Caco-2 (cell line): ENCODE measurements at places on chromosomes 11 and 22. TPM values are rescaled to one million over a fixed set of nuclear protein-coding genes. Genes with fewer than 3 reads are reported as not detected.

DNA sequence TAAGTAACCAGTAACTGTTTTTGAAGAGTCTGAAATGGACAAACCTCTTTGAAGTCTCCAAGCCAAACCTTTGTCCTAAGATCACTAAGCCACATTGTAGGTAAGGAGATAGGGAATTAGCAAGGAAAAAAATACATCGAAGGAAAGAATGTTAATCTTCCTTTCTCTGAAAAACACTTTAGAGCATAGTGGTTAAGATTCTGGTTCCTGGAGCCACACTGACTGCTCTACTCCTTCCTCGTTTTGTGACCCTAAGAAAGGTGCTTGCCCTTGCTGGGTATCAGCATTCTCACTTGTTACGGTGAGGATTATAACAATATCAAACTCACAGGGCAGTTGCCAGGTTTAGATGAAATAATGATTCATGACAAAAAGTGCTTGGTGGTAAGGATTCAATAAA lies 104.0 kb downstream of the SIK3 start:
- DNase-seq, result no peak

SPA17 gene
- total RNA-seq, result 3.7 and 4.2 TPM in 2 replicates

DNA sequence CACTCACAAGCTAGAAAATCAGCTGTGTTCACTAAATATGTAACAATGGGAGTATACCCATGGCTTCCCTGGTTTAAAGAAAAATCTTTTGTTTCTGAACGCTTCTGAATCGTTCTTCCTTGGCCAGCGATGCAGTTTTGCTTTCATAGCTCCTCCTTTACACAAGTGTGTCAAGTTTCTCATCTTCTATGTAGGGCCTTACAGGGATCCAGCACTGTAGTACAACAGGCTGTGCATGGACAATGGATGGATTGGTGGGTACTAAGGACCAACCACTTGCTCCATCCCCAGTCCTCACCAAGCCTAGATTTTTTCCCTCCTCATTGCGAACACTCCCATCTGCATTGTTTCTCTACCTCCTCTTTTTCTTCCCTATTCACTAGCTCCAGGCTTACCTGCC lies 24.3 kb upstream of the POU2AF2 start:
- no peak for DNase-seq

MS4A13 gene
- total RNA-seq, result not detected in 2 replicates

GRCh38 chr11:8757533-8757932 lies 74.9 kb downstream of the RPL27A start:
- DNase-seq, result no peak

DNA sequence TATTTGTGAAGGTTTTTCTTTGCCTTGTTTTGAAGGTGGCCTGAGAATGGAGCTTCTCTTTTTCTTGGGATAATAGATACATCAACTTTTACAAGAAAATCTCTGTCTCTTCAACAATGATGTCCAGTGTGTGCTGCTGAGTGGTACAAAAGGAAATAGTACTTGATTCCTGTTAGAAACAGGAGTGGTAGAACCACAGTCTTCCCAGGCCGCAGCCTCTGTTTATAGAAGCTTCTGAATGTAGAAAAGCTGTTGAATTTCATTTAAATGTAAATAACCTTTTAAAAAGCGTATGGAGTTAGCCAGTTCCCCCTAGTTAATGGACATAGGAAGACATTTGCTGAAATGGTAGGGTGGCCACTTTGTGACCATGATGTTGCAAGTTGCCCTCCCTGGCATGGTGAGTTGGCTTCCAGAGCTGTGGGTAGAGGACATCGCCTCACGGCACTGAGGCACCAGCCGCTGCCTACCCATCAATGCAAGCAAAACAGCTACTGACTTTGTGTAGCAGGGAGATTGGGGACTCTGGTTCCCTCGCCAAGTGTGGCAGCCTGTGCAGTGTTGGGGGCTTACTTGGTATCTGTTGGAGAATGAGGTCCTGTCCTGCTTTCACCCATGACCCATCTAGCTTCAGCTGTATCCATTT lies 31.6 kb downstream of the C11orf91 start:
- no peak for DNase-seq

DNA sequence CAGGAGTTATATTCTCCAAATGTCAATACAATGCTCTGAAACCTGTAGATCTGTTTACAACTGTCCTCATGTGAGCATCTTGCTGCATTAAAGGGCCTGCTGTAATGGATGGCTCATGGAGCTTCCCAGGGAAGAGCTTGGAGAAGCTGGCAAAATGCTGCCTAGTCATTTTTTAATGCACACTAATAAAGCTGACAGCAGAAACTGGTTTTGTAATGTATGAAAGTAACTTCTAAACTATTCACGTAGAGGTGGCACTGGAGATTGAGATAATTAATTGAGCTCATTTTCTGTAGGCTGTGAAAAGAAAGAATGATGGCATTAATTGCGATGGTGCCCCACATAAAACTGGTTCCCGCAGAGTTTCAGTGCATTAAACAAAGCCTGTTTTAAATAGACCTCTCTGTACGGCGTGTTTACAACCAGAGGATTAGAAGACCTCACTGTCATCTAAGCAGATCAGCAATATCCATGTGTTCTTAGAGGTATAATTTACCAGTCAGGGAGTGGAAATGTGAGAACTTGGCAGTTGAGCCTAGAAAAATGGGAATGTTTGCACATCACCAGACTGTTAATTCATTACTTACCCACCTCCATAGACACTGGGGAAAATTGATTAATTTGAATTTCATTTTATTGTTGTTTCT lies 16.0 kb downstream of the POLA2 start:
- DNase-seq, result no peak

DNA sequence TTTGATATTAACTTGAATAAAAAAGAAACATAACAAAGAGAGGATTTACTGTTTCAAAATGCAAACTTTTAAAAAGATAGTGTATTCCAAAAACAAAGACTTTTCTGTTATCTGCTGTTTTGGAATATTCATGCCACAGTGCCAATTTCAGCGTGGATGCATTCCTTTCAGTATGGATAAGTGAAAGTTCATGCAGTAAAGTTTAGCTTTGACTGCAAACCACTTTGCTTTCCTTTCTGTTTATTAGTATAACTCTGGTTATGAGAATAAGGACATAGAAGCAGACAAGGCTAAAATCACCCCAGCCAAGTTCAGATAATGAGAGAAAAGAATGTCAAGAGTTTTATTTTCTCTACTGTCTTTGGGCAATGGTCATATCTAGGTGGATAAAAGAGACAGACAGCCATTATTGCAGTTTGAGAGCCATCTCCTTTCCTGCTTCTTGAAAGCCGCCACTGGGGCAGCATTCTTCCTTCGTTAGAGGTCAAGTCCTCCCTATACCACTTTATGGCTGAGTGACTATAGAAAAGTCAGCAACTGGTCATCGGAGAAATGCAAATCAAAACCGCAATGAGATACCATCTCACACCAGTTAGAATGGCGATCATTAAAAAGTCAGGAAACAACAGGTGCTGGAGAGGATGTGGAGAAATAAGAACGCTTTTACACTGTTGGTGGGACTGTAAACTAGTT lies 82.4 kb upstream of the BLID start:
- DNase-seq, result no peak

- DNase-seq, result no peak
Measured at GRCh38 chr11:45779602-45780001, 25.3 kb upstream of the SLC35C1 start.

- DNase-seq, result peak; percentile 20
Measured at GRCh38 chr22:22954656-22955055, 67.0 kb downstream of the IGLL5 start.

GAB2 gene
- 58.6 and 67.3 TPM in 2 replicates for total RNA-seq

FJX1 gene
- total RNA-seq, result 12.0 and 14.4 TPM in 2 replicates

CCDC87 gene
- 1.0 TPM in 2 replicates for total RNA-seq

GRCh38 chr22:28299753-28300152 lies 379.9 kb downstream of the TTC28 start:
- no peak for DNase-seq

GRCh38 chr11:76026281-76026680 lies 180.0 kb downstream of the WNT11 start:
- no peak for DNase-seq

LRRC74B gene
- not detected in 2 replicates for total RNA-seq

DNA sequence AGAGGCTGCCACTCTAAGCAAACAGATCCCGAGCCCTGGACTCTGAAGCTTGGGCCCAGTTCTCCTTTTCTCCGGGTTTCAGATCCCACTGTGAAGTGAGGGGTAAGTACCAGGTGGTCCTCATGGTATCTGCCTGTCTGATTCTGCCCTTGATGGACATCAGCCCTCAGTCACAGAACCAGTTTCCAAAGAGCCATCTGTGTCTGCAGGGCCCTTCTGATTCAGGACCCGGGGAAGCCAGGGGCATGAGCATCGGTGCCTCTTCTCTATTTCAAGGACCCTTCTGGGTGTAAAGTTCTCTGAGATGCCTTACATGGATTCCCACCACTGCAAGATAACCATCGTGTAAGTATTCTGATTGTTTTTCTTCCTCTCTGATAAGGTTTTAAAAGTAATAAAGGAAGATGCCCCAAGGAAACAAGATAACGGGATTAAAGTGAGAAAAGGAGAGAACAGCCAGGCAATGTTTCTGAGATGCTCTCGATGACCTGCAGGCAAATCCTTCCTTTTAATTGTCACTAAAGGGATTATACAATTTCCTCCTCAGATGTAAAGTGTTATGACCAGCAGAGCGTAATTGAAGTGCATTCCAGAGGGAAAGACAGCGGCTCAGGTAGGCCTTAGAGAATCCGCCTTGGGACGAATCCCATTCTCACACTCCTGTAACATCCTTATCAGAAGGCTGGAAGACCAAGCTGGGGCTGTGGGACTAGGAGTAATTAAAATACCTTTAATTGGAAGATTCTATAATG lies 924.3 kb downstream of the TBC1D22A start:
- no peak for DNase-seq

C11orf68 gene
- 19.7 and 20.1 TPM in 2 replicates for total RNA-seq

MIOX gene
- 0.32 TPM in 1 of 2 replicates, not detected in the other for total RNA-seq

DNA sequence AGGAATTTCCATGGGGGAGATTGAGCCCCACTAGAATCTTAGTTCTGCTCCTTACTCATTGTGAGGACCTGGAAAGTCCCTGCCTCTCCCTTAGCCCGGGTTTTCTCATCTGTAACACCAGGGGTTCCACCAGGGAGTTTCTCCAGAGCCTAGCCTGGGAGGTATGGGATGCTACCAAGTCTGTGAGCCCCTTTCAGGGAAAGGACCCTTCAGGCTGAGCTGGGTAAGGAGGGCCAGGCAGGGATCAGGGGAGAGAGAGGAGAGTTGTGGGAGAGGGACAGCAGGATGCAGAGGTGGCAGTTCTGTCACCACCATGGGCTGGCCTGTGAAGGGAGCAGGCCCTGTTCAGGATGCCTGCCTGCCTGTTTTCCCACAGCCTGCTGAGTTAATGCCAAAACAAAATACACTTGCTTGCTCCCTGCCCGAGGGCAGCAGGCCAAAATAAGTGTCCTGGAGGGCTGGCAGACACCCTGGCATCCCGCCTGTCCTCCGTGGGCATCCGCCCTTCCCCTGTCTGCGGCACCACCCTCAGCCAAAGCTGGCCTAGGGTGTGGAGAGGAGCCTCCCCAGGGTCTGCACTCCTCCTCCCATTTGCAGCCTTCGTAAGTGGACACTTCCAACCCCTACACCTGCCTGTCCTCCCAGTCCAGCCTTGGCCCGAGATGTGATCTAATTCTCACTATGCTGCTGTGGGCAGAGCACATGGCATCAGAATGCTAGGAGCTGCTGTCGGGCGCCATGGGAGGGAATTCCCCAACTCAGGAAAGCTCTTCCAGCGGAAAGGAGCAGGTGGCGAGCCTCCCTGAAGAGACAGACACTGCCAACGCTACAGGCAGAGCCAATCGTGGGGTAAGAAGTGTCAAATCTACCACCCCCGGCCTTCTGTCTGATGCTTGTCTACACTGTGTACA lies 5.9 kb upstream of the FCHSD2 start:
- no peak for DNase-seq

SPI1 gene
- total RNA-seq, result not detected in 2 replicates

DNA sequence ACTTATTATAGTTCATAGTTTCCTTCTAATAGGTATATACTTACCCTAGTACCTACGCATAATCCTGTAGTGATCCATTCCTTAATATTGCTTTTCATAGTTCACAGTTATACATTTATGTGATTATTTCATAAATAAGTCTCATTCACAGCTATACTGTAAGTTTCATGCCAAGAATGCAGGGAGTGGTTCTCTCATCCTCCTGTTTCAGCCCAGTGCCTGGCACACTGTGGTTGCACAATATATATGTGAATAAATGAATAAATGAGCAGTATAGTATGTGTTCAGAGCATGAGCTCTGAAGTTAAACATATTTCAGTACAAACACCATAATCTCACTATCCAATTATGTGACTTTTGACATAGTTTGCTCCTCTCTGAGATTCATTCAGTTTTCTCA lies 115.8 kb downstream of the MAML2 start:
- no peak for DNase-seq

GRCh38 chr11:78390809-78391208 lies 26.8 kb downstream of the GAB2 start:
- no peak for DNase-seq

- no peak for DNase-seq
Measured at GRCh38 chr11:36195496-36196354, 93.5 kb downstream of the COMMD9 start.

DNA sequence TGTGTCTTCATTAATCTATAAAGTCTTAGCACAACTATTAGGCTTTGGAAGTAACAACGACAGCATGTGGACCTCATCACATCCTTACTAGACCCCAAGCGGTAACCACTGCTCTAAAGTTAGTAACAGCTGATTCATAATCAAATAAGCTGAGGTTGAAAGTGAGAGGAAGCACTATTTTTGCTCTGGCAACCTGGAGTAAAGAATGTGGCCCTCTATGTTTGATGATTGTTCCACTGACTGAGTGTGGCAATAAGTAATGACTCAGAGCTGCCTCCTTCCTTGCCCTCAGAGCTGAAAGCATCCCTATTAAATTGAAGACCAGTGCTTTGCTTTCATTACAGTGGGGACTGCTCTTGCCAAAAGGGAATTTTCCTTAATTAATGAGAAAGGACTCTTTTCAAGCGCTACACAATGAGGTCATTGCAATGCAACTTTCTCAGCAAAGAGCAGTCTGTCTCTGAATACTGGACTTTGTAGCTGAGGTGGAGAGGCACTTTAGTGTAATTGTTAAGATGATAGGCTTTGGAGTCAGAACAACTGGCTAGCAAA lies 906.1 kb upstream of the RAG2 start:
- DNase-seq, result peak; percentile 16

- DNase-seq, result no peak
Measured at GRCh38 chr22:23847991-23848864, 9.4 kb upstream of the DERL3 start.

DDIAS gene
- 20.1 and 22.0 TPM in 2 replicates for total RNA-seq

DNA sequence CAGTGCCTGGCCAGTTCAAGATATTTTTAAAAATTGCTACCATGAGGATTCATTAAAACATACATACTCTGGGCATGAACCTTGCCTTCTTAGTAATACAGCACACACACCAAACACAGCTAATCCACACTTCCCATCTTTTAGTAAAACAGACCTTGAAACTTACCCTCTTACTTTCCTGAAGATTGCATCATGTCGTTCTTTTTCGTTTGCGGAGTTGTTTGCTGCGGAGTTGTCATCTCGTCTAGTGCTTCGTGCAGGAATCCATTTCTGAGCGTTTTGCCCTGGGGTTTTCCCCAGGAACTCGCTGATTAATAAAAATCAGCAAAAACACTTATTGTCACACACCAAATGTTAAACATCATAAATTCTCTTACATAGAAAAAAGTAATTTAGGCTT lies 3.0 kb downstream of the EIF4G2 start:
- DNase-seq, result no peak

RIMBP3B gene
- total RNA-seq, result not detected in 2 replicates
